ENCODE measurements at places on chromosomes 6 and 20.

GRCh38 chr20:44324343-44324742, 12.5 kb upstream of the R3HDML start:
- DNase-seq: no peak

GRCh38 chr20:31472395-31473330, 2.3 kb downstream of the DEFB124 start:
- DNase-seq: no peak

GRCh38 chr6:142757852-142758628, 186.9 kb downstream of the HIVEP2 start:
- DNase-seq: no peak

- no peak for DNase-seq
Measured at GRCh38 chr6:66357781-66358180, 650.8 kb upstream of the EYS start.

- DNase-seq: no peak
Measured at GRCh38 chr6:139520321-139520768, 145.9 kb upstream of the CITED2 start.

GRCh38 chr20:38751360-38751976, 3.2 kb downstream of the ACTR5 start:
- peak; percentile 31 for DNase-seq

GRCh38 chr6:136991646-136992045, 53.1 kb downstream of the IL20RA start:
- DNase-seq: no peak

DNA sequence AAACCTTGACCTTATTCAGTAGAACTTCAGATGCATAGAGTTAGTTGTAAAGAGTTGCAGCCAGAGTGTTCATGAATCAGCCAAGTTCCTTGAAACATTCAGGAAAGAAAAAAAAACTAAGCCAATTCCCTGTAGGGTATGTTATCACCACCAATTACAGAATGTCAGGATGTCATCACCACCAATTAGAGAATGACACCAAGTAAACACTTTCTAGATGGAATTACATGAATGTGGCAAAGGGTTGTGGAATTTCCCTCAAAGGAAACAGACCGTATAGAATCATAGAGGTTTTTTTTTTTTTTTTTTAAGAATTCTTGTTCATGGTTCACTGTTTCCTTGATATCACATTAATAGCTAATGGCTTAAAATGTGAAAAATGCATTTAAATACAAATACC, 472.1 kb upstream of the RNF217 start:
- no peak for DNase-seq

DNA sequence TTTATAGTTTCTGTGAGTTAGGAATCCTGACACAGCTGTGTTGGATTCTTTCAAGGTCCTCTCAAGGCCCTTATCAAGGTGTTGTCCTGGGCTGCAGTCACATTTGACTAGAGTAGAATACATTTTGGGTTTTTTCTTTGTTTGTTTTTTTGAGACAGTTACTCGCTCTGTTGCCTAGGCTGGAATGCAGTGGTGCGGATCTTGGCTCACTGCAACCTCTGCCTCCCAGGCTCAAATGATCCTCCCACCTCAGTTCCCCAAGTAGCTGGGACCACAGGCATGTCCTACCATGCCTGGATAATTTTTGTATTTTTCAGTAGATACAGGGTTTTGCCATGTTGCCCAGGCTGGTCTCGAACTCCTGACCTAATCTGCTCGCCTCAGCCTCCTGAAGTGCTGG, 15.7 kb downstream of the NFYA start:
- no peak for DNase-seq

- DNase-seq: no peak
Measured at GRCh38 chr6:162217811-162218493, 509.6 kb downstream of the PRKN start.

DNA sequence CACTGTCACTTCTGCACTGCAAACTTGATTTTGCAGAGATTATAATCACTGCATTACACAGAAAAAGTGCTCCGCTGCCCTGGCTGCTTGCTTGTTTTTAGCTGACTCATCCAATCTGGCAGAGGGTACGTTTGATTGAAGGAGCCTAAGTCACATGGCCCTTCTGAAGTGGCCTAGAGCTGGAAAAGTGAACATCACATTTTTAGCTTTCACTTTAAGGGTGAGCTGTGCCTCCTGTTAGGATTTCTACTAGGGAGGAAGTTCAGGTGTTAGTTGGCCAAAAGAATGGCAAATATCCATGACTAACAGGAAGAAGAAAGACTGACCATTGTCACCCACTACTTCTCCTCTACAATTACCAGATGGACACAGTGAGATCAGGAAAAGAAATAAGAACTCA, 889.1 kb upstream of the MAP3K7 start:
- no peak for DNase-seq

DNA sequence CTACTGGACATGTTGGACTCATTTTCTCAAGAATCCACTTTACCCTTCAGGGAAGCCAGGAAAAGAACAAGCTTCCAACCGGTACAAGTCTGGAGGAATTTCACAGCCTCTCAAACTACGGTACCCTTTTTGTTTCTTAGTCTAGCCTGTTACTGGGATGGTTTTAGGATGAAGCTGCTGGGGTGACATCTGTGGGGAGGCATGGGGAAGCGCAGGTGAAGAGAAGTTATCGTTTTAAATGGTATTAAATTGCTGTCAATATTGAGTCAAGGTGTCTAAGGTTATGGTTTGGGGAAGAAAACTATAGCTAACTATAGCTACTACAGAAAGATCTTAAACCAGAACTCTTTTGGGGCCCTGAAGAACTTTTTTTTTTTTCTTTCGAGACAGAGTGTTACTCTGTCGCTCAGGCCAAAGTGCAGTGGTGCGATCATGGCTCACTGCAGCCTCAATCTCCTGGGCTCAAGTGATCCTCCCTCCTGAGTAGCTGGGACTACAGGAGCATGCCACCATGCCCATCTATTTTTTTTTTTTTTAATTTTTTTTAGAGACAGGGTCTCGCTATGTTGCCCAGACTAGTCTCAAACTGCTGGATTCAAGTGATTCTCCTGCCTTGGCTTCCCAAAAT, 128.7 kb downstream of the RIN2 start:
- no peak for DNase-seq

DNA sequence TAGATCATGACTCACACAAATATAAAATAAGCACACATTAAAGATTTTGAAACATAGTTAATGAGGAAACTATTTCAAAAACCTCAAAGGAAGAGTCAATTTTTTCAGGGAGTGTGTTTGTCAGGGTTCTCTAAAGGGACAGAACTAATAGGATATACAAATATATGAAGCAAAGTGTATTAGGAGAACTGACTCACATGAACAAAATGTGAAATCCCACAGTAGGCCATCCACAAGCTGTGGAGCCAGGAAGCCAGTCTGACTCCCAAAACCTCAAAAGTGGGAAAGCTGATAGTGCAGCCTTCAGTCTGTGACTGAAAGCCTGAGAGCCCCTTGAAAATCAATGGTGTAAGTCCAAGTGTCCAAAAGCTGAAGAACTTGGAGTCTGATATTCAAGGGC, 898.0 kb upstream of the EYS start:
- no peak for DNase-seq

- DNase-seq: no peak
Measured at GRCh38 chr20:45940053-45940452, 5.6 kb downstream of the PCIF1 start.

DNA sequence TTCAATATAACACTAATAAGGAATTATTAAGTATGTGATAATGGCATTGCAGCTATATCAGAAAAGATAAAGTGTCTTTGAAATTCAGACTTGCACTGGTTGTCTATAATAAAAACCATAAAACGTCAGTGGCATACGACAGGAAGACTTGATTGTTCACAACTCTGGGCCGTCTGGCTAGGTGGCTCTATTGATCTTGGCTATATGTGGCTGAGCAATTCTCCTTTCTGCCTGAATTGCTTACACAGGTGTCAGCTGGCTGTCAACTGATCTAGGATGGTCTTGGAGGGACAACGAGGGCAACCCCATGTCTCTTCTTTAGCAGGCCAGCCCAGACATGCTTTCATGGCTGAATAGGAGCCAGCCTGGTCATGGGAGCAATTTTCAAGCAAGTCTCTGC, 359.1 kb downstream of the QKI start:
- no peak for DNase-seq

- DNase-seq: no peak
Measured at GRCh38 chr6:3561725-3562124, 104.9 kb upstream of the SLC22A23 start.

DNA sequence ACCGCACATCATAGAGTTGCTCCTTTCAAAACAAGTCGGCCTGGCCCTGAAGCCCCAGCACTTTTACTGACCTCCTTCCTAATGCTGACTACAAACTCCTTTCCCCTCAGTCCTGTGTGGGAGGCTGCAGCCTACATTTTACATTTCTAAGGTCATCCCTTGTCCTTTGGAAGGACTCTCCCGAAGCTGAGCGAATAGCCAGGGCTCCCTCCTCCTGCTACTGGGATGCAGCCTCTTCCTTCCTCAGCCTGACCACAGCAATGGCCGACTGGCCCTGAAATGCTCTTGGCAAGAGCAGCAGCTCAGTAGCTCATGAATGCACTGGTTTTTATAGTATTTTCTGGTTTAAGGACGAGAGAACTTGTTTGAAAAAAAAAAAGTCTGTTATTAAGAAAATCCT, 679 bp downstream of the ADGRF5 start:
- DNase-seq: no peak

DNA sequence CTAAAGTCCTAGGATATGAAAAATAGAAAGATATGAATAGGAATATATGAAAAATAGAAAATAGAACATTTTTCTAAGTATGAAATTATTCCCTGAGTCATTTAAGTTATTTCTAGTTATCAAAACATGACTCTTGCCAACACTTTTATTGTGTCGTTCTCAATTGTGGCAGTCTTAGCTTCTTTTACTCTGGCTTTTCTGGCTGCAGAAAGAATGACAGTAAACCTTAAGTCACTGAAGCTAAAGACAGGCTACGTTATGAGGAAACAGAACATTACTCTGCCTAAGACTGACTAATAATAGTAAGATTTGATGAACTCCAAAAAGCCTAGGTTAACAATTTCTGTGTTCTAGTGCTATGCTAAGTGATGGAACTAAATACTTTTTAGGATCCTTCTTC, 74.6 kb downstream of the AIG1 start:
- DNase-seq: no peak
